ENCODE measurements at places on chromosomes 4 and X. TPM values are rescaled to one million over a fixed set of nuclear protein-coding genes. Genes with fewer than 3 reads are reported as not detected.

Gene BLOC1S4
- 9.4 TPM for total RNA-seq

Gene ARMCX2
- 68.6 TPM for total RNA-seq

Gene HPSE
- 1.6 TPM for total RNA-seq

Gene PHEX
- 1.7 TPM for total RNA-seq

Gene ARX
- total RNA-seq, result 6.2 TPM

Gene HAND2
- not detected for total RNA-seq

Gene CDKL2
- 59.4 TPM for total RNA-seq

Gene ARAF
- total RNA-seq, result 7.3 TPM

Gene EGFL6
- 0.31 TPM for total RNA-seq

Gene PYURF
- total RNA-seq, result 70.8 TPM

Gene FAM241A
- total RNA-seq, result 10.6 TPM

Gene ATOH1
- not detected for total RNA-seq

Gene ZNF711
- 127 TPM for total RNA-seq

Gene MAD2L1
- 7.2 TPM for total RNA-seq

Gene ABCG2
- total RNA-seq, result 25.1 TPM

Gene YY2
- 0.94 TPM for total RNA-seq

Gene IL13RA1
- total RNA-seq, result 5.9 TPM

Gene TBX22
- not detected for total RNA-seq

Gene ARHGEF9
- 70.0 TPM for total RNA-seq

Gene TEX13D
- total RNA-seq, result not detected

Gene CCKAR
- not detected for total RNA-seq

All from occipital lobe (tissue), 3 donors.